ENCODE measurements at places on chromosomes 13 and 19. TPM values are rescaled to one million over a fixed set of nuclear protein-coding genes. Genes with fewer than 3 reads are reported as not detected.

Gene NAPSA
- not detected for total RNA-seq

Gene GPR4
- not detected for total RNA-seq

Gene CYP2A6
- total RNA-seq: not detected

Gene APLP1
- 8.6 TPM for total RNA-seq

Gene ASF1B
- 1.7 TPM for total RNA-seq

Gene TEAD2
- total RNA-seq: 19.2 TPM

Gene STOML3
- total RNA-seq: not detected

Gene PDS5B
- total RNA-seq: 46.5 TPM

Gene TOMM40
- total RNA-seq: 8.7 TPM

Gene HSD11B1L
- 17.2 TPM for total RNA-seq

Gene GAPDHS
- total RNA-seq: not detected

Gene PSMD8
- 55.4 TPM for total RNA-seq

Gene KIR2DL3
- not detected for total RNA-seq

Gene THSD1
- 4.8 TPM for total RNA-seq

Gene S1PR5
- total RNA-seq: 0.27 TPM

Gene OR4F17
- total RNA-seq: not detected

Gene CCDC169
- 4.1 TPM for total RNA-seq

Gene NMRK2
- not detected for total RNA-seq

Gene FAM83E
- 0.18 TPM for total RNA-seq

Gene SIGLEC8
- not detected for total RNA-seq

Gene FBXO17
- 22.9 TPM for total RNA-seq

Gene ALOX5AP
- not detected for total RNA-seq

Gene S1PR4
- total RNA-seq: not detected

Gene ZNF57
- total RNA-seq: 3.4 TPM

Gene ING1
- 9.2 TPM for total RNA-seq

Gene MEGF8
- total RNA-seq: 20.0 TPM

Gene DNAAF3
- total RNA-seq: 0.33 TPM

Gene AMH
- 1.8 TPM for total RNA-seq

Gene PRKCG
- total RNA-seq: not detected

Gene MYH14
- total RNA-seq: not detected

Gene CD320
- 40.1 TPM for total RNA-seq

Gene GPR42
- total RNA-seq: not detected

Gene ESD
- 176 TPM for total RNA-seq

Gene CA11
- 14.5 TPM for total RNA-seq

Gene PCDH9
- total RNA-seq: 5.0 TPM

All from fibroblast of the aortic adventitia (primary cell).